Activated T-helper 17 cell treated with anti-CD3 and anti-CD28 coated beads, Interleukin-2, amount 50 U/mL, for 72 hours (primary cell): ENCODE measurements at places on chromosomes 6 and 20. TPM values are rescaled to one million over a fixed set of nuclear protein-coding genes. Genes with fewer than 3 reads are reported as not detected.

Gene SLC32A1
- total RNA-seq, result not detected

DNA sequence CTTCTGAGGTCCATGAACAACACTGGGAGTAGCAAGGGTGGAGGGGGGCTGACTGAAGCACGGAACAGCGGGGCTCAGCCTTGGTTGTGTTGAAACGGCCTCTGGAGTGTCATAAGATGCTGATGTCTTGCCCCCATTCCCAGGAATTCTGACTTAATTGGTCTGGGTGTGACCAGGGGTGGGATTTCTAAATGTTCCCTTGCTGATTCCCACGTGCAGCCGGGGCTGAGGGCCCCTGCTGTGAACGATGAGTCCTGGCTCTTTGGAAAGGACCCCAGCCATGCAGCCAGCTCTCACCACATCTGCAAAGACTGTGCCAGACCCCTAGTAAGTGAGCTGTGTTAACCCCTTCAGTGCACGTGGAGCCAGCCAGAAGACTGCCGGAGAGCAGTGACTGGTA lies 28.6 kb upstream of the FAM50B start:
- ATAC-seq, result no peak

DNA sequence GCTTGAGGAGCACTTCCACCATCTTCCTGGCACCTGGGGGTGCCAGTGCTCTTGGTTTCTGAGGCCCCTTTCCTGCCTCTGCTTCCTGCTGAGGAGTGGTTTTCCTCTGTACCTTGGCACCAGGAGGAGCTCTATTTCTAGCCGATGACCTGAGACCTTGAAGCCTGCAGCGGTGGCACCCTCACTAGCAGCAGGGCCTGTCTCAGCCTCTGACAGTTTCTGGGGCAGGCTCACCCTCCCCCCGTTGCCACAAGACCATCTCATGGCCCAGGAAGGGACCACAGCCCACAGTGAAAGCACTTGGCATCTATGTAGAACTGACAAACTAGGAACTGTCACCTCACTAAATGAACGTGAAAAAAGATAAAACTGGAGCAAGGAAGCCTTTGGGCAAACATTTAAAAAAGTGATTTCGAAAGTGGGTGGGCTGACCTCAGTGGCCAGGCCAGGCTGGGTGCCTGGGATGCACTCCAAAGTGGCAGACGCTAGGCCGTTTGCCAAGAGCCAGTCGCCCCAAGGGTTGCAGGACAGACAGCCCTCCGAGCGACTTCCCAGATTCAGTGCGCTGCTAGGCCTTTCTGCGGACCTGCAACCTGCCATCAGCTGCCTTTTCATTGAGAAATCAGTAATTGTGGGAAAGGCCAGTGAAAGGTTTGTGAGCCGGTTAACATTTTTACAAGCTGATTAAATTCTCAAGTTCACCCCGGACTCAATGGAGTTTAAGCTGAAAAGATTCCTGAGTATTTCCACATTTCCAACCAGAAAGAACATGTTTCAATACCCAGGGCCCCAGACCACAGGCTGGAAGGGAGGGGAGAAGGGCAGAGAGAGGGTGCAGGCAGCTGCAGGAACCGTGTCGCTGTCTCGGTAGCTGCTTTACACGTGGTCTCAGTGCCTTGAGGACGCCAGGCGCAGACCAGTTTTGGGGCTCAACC lies 303.7 kb downstream of the ESR1 start:
- no peak for ATAC-seq

GRCh38 chr6:119979862-119980261 lies 630.3 kb upstream of the MAN1A1 start:
- no peak for ATAC-seq
